Activated T-cell treated with anti-CD3 and anti-CD28 coated beads, Interleukin-2, amount 50 U/mL, for 24 hours (primary cell): ENCODE measurements at places on chromosomes 12 and 14.
A peak's percentile ranks its signal among the peaks of the same experiment; 100 is the strongest.

DNA sequence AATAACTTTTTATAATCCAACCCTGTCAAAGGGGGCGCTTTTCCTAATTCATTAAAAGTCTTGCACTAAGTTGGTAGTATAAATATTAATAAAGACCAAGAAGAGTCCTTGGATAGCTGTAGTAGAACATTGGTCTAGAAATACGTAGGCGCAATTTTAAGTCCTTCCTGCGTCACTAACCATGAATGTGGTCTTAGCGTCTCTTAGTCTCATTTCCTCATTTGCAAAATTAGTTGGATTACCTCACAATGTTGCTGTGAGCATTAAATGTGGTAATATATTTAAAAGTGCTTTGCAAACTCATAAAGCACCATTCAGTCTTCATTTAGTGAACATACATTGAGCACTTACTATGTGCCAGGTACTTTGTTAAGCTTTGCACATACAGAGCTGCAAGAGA, 149.7 kb downstream of the AEBP2 start:
- DNase-seq, result no peak

- DNase-seq, result no peak
Measured at GRCh38 chr12:79692860-79693577, 2.3 kb upstream of the PAWR start.

DNA sequence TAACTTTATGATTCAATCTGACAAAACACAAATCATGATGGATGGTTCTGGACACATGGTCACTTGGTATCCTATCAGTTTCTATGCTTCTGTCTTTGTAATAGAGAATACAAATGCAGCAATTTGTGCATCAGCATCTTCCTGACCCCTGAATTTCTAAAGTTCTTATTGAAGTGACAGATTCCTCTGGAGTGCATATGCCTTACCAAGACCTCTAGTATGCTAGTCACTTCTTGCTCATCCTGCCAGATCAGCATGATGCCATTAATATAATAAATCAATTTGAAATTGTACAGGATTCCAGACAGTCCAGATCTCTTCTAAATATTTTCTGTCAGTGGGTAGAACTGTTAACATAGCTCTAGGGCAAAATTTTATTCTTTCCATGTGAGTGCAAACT, 40.6 kb upstream of the GLIPR1 start:
- DNase-seq, result no peak

GRCh38 chr12:54590978-54591591, 2.6 kb upstream of the PPP1R1A start:
- DNase-seq, result no peak

GRCh38 chr12:40208707-40209446, 15.9 kb upstream of the LRRK2 start:
- DNase-seq, result no peak

- DNase-seq, result peak; percentile 66
Measured at GRCh38 chr14:55807053-55807880, 227.3 kb downstream of the KTN1 start.

DNA sequence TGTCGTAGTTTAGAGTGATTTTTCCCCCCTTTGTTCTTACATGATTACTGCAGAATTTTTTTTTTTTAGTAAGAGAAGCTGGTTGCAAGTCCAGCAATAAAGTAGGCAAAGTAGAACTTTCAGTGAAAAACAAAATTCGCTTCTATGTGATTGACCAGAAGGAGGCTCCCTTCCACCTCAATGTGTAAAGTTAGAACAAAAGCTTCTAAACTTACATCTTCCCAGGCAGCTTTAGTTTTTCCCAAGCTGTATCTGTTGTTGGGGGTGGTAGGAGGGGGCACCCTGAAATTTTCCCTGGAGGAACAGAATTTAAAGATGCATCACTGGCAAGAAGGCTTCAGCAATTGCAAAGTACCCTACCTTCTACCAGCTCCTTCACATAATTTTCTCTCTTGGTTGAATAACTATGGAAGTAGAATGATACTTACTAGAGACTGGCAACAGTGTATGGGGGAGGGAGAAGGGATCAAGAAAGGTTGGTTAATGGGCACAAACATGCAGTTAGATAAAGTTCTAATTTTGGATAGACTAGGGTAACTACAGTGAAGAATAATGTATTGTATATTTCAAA, 87.3 kb upstream of the E2F7 start:
- DNase-seq, result no peak

- DNase-seq, result no peak
Measured at GRCh38 chr12:25833657-25834056, 124.8 kb upstream of the RASSF8 start.

DNA sequence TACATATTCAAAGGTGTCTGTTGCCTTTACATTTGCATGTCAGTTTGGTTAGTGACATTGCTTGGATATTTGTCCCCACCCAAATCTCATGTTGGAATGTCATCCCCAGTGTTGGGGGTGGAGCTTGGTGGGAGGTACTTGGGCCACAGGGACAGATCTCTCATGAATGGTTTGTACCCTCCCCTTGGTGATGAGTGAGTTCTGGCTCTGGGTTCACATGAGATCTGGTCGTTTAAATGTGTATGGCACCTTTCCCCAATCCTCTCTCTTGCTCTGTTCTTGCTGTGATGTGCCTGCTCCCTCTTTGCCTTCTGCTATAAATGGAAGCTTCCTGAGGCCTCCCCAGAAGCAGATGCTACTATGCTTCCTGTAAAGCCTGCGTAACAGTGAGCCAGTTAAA, 207.9 kb upstream of the DIO3 start:
- no peak for DNase-seq

GRCh38 chr12:14416658-14417057, 51.2 kb downstream of the ATF7IP start:
- DNase-seq, result no peak

DNA sequence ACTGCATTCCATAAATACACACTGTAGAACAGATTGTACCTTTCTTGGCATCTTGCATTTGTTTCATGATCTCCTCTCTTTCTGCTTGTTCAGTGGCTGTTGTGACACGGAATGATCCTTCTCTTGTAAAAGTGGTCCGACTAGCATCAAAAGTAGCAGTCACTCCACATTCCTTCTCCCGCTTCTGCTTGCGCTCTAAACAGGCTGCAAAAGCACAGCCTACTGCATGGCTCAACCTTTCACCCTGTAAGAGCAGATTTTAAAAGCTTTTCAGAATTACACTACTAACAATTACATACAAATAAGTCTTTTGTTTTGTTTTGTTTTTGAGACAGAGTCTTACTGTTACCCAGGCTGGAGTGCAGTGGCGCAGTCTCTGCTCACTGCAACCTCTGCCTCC, 49.8 kb downstream of the PAPLN start:
- DNase-seq, result no peak
